ENCODE measurements at places on chromosomes 16 and 17.

DNA sequence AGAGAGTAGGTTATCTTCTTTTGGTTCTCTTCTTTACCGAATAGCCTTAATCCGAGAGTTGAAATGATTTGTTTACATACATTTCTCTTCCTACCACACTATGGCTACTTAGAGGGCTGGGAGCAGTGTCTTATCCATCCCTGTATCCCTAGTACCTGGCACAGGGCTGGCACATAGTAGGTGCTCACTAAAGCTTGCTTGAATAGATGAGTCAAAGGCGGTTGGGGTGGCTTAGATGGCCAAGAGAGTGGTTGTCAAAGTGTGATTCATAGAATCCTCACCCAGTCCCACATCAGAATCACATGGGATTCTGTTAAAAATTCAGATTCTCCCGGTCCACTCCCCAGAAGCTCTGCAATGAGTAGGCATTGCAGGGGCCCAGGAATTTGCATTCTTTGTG lies 11.1 kb downstream of the CHAD start:
- DNase-seq: no peak

GRCh38 chr17:19646788-19647696 lies 1.5 kb upstream of the ALDH3A2 start:
- peak; percentile 64 for DNase-seq

DNA sequence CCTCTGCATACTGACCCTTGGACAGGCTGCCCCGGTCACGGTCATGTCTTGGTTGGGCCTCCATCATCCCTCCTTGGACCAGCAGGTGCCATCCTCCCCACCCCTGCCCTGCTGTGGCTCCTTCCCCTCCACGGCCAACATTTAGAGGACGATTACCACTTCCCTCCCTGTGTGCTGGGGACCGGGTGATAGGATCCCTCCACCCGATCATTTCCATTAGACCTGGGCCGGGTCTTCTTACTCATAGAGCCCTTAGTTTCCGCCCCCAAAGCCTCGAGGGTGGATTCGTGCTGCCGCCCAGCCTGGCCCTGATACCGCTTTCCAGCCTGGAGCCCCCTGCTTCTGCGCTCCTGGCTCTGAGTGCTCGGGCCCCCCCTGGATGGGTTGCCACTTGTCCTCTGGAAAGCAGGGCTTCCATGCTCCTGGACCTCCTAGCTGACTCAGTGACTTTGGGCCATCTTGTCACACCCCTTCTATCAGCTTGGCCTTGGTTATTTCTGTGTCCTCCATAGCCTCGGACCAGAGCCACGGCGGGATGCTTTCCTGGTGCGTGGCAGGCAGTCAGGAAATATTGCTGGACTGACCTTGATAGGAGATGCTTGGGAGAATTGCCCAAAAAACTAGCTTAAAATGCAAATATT lies 171.4 kb downstream of the SEC14L1 start:
- DNase-seq: no peak

GRCh38 chr16:4298761-4299522 lies 16.9 kb upstream of the GLIS2 start:
- peak; percentile 90 for DNase-seq

- DNase-seq: no peak
Measured at GRCh38 chr17:8963647-8964258, 1.8 kb downstream of the PIK3R5 start.

DNA sequence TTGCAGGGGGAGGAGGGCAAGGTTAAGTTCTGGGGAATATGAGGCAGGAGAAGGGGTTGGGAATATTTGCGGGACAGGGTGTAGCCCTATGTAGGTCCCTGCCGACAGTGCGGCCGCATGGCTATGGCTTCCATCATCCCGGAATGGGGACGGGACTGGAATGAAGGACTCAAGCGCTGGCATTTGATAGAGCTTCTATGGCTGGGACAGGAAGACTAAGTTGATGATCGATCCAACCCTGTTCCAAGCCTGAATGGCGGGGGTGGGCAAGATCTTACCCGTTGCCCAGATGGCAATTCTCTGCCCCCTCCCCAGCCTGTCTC lies 47.1 kb downstream of the SRCIN1 start:
- no peak for DNase-seq

DNA sequence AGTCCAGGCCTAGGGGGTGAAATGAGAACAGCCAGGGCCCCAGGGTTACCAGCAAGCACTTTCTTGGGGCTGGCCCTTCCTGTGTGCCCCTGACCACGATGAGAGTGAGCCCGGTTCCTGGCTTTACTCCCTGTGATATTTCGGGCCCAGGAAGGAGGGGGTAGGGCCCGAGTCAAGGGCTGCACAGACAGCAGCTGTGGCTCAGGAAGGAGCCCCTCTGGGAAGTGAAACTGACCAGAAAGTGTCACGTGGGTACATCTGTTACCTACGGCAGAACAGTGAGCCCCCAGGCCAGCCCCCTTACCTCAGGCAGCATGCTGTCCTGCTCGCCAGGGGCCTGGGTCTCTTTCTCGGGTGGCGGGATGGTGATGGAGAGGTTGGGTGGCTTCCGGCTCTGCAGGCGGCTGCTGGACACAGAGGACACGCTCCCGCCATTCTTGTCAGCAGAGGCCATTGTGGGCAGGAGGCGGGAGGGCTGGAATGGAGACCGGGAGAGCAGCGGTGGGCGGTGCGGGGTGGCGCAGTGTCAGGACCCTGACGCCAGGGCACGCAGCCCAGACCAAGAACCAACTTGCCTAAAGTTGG lies 13.8 kb downstream of the AANAT start:
- no peak for DNase-seq

DNA sequence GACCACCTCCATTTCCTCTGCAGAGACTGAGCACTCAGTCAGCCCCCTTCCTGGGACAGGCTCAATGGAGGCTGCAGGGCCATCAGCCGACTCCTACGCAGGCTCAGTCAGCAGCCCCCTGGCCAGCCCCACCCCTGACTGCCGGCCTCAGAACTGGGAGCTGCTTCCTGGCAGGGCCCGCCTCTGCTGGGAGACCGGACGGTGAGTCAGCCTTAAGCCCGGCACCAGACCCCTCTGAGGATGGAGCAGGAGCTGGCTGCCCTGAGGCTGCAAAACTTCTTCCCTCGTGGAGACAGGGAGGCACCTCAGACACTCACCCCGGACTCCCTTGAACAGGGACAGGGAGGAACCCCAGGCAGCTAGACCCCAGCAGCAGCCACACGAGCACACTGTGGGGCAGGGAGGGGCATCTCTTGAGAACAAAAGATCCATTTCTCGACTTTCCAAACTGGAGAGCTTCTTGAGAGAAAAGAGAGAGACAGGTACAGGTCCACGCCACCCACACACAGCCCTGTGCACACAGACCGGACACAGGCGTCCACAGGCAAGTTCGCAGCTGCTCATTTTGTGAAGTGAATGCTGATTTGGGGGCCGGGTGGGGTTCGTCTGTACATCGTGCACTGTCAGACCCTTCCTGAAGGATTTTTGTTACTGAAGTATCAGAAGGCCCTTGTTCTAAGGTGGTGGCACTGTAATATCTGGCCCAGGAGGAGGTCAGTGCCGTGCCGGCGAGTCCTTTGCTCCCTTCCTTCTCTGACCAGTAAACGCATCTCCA lies 1.3 kb upstream of the TUBB3 start:
- peak; percentile 86 for DNase-seq

- DNase-seq: no peak
Measured at GRCh38 chr16:15518381-15519351, 84.3 kb downstream of the BMERB1 start.

GRCh38 chr17:81018044-81018802 lies 16.7 kb upstream of the BAIAP2 start:
- DNase-seq: no peak

DNA sequence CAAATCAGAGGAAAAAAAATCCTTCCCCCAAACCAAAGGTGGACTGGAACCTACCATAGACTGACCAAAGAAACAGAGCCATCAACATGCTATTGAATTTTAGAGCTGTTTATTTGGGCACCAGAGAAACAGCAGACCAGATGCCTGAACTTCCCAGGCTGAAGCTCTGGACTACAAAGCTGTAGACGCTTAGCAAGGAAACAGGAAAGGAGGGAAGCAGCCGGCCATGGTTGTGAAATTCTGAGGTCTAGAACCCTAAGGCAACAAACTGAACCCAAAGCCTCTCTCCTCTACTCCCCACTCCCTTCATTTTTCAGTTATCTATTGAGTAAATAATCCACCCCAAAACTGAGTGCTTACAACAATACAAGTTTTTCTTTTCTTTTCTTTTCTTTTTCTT lies 45.4 kb upstream of the MEIOC start:
- no peak for DNase-seq

DNA sequence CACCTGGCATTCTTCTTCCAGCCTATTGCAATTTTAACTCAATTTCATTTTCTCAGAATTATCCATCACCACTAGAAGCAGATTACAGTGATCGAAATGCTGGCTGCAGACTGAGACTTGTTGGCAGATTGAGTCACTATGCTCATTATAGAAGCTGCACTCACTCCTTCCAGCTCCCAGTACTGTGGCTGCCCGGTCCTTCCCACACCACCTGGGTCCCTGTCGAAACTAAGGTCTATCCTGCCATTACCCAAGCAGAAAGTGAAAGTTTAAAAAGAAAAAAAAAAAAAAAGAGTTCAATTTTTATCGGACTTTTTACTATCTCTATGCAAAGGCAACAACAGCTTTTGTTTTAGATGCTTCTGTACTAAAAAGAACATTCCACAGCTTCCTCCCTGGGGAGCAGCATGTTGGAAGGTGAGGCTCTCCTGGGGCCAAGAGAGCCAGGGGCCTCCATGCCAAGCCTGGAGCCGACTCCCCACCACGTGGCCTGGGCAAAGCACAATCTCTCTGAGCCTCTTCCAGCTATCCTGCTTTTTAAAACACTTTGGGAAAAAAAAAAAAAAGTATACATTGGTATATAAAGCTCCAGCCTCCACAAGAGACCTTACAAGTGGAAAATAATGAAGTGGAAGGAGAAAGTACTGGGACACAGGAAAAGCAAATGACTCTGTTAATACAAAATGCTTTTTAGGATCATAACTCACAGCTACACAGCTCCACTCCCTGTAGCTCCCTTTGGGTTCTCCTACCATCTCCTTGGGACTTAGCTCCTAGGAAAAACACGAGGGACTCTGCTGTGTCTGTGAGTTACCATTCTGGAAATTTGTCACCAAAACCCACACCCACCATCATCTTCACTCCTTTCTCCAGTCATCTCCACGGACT lies 77.8 kb downstream of the USP31 start:
- DNase-seq: no peak

GRCh38 chr16:87930456-87930855 lies 5.9 kb downstream of the CA5A start:
- peak; percentile 48 for DNase-seq

DNA sequence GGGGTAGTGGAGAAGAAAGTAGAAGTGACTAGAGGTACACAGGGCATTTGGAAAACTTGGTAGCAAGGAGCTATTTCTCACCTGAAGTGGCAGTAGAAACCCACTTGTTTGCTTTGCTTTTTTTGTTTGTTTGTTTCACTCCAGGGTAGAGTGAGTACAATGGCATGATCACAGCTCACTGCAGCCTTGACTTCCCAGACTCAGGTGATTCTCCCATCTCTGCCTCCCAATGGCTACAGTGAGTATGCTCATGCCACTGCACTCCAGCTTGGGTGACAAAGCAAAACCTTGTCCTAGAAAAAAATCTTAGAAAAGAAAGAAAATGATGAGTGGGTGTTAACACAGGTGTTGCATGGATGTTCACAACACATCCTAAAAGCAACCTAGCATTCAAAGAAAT lies 40.4 kb downstream of the SCNN1G start:
- DNase-seq: no peak

DNA sequence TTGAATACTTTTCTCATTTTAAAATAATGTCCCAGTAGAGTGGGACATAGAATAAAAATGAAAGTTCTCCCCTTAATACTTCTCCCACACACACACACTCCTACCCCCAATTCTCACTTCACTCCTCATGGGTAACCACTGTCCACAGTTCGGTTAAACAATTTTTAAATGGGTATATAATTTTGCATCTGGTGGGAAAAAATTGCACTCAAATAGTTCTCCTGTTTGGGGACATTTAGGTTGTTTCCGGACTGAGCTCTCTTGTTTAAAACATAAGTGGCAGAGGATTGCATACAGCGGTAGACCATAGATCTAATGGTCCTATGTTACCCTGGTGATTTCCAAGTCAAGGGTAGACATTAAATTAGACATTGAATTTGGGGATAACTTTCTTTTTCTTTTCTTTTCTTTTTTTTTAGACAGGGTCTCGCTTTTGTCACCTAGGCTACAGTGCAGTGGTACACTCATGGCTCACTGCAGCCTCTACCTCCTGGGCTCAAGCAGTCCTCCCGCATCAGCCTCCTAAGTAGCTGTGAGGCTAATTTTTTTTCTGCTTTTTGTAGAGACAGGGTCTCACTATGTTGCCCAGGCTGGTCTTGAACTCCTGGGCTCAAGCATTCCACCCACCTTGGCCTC lies 138.3 kb downstream of the SOCS1 start:
- DNase-seq: no peak

GRCh38 chr16:85157813-85158742 lies 45.8 kb upstream of the CIBAR2 start:
- DNase-seq: peak; percentile 92

GRCh38 chr17:78977997-78978973 lies 1.4 kb downstream of the LGALS3BP start:
- no peak for DNase-seq

DNA sequence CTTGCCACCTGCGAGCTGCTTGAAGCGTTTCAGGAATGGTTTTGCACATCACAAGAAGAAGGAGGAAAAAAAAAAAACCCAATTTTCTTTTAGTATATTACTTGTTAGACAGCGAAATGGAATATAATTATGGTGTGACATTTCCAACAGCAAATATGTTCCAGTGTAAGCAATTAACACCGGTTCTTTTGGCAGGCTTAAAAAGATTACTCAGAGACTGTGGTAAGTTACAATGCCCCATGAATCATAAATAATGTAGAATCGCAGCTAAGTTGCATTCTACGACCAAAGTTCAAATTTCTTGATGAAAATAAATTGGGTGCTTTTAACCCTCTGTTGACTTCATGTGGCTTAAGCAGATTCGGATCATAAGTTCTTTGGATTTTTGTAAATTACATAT lies 245.2 kb downstream of the XYLT1 start:
- no peak for DNase-seq

GRCh38 chr17:5050278-5050677 lies 15.1 kb upstream of the SLC52A1 start:
- no peak for DNase-seq

DNA sequence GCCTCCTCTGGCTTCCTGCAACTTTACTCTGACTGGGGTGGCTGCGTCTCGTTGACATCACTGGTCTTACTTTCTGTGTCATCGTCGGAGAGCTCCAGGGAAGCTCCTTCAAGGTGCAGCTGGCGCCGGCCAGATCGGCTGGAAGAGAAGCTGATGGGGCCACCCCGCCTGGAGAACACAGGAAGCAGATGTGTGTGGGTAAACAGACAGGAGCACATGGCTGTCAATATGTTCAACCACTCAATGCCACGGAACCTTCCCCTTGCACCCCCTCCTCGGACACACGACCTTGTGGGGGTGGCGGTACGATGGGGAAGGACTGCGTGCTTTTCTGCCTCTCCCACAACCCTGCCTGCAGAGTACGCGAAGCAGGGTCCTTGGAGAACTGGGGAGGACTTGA lies 40.1 kb downstream of the NDEL1 start:
- DNase-seq: no peak

DNA sequence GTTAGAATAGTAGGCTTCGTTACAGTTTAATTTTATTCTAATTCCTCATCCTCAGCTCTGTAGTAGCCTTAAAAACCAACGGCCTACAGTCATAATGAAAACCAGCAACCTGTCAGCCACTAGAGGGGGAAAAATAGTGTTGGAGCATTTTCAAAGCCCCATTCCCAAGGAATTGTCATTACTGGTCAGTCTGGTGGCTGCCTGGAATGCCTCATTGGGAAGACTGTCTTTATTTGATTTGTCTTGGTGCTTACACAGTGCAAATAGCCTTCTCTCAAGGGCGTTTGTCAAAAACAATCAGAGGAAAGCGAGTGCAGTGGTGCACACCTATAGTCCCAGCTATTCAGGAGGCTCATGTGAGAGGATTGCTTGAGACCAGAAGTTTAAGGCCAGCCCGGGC lies 4.7 kb downstream of the LPCAT2 start:
- DNase-seq: no peak
